ENCODE measurements at places on chromosomes 7 and 10.

GRCh38 chr7:55172161-55172560 is 153.3 kb downstream of the EGFR start:
- no peak for DNase-seq

DNA sequence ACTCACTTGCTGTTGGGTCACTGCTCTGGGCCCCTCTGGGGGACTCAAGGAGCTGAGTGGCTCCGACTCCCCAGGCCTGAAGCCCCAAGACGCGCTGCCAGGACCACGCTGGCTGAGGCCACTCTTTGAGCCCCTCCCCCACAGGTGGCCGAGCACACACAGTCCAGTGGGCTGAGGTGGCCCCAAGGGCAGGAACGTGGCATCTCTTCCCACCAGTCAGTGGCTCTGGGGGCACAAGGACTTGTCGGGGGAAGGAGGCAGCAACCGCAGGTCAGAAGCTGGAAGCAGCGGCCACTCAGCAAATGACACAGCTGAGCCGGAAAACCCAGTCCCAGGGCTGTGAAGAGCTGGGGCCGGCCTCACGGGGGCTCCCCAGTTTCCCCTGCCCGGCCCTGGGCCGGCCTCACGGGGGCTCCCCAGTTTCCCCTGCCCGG is 24.1 kb downstream of the GRIFIN start:
- DNase-seq, result no peak

DNA sequence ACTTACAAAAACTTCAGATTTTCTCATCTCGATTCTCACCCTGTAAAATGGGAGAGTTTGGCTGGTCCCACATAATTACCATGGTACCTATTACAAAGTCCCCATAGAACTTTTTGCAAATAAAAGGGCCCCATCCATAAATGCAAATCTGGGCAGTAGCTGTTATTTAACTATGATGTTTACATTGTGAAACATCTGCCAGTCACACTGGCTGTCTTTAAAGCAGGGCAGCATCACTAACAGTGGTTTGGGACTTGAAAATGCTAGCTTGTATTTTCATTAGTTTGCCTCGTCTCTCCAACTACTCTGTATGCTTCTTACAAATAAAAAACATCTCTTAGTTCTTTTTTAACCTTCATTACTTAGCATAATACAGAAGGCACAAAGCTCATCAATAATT is 240.7 kb downstream of the FZD1 start:
- DNase-seq, result no peak

DNA sequence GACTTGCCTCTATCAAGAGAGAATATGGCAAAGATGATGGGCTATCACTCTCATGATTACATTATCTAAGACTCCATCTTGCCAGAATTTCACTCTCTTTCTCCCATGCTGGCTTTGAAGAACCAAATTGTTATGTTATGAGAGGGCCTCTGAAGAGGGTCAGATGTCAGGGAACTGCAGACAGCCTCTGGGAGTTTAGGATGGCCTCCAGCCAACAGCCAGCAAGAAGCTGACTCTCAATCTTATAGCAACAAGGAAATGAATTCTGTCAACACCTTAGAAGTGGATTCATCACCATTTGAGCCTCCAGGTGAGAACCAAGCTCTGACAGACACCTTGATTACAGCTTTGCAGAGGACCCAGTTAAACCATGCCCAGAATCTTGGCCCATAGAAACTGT is 33.6 kb downstream of the ZNF22 start:
- no peak for DNase-seq

DNA sequence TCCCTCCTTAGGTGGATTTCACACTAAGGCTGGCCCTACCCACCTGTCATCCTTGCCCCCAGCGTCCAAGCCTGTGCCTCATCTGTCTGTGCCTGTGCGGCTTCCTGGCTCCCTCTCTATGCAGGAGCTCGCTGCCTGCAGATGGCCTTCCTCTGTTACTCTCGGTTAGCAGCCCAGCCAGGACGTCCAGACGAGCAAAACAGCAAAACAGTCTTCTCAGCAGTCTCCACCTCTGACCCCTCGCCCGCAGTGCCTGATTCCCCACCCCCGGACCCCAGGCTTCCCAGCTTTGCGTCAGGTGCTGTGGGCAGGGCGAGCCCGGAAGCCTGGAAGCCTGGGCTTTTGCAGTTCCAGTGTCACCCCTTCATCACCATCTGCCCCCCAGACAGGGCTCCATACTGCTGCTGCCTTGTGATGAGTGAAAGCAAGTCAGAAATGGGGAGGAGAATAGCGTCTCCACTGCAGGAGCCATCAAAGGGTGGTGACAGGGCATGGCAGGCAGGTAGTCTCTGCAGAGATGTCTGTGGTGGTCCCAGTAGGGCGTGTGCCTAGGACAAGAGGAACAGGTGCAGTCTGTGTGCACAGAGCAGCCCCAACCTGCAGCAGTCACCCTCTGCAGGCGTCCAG is 88.5 kb downstream of the ADCY1 start:
- no peak for DNase-seq

GRCh38 chr10:11849277-11849676 is 26.1 kb downstream of the PROSER2 start:
- DNase-seq, result no peak

DNA sequence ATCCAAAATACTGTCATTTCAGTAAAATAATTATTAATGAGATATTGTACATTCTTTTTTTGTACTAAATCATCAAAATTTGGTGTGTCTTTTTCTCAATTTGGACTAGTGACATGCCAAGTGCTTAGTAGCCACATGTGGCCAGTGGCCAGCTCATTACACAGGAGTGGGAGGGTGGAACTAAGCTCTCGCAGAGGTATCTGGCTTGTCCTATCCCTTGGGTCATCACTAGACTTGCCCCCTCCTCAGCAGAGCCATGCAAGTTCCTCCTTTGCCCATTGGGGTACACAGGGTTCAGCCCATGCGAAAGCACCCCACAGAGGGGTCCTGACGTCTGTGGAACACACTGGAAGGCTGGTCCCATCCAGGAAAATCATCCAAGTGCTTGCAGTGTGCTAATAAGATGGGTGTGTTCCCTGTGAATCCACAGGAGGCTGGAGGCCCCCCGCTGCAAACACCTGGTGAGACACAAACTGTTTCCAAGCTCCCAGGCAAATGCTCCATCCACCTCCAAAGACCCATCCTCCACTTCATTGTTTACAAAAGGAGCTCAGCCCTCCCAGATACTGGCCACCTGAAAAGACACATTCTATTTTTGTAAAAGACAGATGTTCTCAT is 1.3 kb downstream of the ARHGAP22 start:
- DNase-seq, result no peak

Data from AG10803 (cell line).